ENCODE measurements at places on chromosomes 12 and 14.

DNA sequence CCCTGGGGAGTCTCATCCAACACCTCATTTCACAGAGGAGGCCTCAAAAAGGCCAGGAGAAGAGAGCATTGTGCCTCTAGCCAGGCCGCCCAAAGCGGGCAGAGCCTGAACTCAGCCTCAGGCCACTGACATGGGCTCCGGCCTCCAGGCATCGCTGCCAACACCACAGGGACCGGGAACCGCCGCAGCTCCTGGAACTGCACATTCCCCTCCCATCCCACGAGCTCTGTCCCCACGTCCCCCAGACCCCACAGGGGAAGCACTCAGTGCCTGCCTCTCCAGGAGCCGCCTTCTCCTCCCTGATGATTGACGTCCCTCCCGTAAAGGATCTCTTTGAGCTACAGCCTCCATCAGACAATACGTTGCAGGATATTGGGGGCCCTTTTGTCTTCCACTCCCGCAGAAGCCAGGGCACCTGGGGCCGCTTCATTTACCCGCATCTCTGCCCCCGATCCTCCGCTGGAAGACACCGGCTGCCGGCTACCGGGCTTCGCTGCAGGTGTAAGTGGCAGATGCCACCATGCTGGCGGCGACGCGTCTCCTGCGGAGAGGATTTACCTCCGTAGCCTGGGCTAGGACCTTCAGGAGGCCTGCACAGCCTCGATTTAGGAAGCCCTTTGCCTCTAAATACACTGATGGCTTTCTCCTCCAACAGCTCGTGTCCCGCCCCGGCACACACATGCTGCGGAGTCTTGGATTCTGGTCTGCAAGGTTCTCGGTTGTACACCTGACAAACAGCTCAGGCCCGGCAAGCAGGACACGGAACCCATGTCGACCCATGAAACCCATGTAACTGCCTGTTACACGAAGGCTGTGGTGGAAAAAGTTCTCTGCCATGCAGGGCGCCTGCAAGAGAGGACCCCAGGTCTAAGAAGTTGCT, 104.8 kb downstream of the RIMBP2 start:
- DNase-seq = no peak

- DNase-seq = no peak
These were observed 75.2 kb downstream of the MOK start for GRCh38 chr14:102229739-102230092.

- peak; percentile 20 for DNase-seq
These were observed 87.2 kb upstream of the FGD4 start for GRCh38 chr12:32312049-32312670.

DNA sequence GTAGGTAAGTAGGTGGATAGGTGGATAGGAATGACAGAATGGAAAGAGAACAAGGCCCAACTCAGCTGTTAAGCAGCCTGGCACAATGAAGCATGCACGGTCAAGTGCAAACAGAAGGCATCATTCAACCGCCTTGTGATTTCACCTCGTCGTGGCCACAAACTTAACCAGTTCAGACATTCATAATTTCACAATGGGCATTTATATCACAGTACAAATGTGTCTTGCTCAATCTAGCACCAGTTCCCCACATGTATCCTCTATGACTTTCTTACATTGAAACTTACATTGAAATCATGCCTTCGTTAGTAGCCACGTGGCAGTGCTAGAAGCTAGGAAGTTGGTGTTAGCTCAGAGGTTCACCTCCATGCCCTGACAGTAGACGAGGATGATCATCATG, 207.5 kb downstream of the ETV6 start:
- DNase-seq = no peak

GRCh38 chr14:96486705-96487104, 15.5 kb upstream of the PAPOLA start:
- no peak for DNase-seq

DNA sequence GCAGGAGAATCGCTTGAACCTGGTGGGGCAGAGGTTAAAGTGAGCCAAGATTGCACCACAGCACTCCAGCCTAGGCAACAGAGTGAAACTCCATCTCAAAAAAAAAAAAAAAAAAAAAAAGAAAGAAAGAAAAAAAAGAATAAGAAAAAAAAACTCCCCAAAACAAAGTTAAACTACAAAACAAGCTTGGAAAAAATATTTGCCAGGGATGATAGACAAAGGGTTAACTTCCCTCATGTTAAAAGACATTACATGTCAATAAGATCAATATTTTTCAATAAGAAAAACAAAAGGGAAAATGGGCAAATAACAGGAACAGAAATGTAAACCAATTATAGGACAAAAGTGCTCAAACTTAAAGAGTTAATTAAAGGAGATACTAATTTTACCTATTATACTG, 26.4 kb upstream of the HIGD1C start:
- no peak for DNase-seq

DNA sequence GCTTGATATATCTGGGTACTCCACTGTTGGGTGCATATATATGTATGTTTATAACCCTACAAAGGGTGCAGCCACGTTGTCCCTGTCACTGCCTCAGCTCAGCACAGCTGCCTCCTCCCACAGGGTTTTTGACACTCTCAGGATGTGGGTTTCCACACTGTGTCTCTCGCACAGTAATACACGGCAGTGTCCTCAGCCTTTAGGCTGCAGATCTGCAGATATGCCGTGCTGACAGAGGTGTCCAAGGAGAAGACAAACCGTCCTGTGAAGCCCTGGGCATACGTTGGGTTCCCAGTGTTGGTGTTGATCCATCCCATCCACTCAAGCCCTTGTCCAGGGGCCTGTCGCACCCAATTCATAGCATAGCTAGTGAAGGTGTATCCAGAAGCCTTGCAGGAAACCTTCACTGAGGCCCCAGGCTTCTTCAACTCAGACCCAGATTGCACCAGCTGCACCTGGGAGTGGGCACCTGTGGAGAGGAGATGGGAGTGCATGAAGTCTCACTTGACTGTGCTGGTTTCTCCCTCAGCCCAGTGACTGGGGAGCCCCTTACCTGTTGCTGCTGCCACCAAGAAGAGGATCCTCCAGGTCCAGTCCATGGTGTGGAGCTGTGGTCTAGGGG, 498.7 kb downstream of the TMEM121 start:
- DNase-seq = no peak

GRCh38 chr14:72518809-72519377, 375.0 kb downstream of the DPF3 start:
- no peak for DNase-seq

DNA sequence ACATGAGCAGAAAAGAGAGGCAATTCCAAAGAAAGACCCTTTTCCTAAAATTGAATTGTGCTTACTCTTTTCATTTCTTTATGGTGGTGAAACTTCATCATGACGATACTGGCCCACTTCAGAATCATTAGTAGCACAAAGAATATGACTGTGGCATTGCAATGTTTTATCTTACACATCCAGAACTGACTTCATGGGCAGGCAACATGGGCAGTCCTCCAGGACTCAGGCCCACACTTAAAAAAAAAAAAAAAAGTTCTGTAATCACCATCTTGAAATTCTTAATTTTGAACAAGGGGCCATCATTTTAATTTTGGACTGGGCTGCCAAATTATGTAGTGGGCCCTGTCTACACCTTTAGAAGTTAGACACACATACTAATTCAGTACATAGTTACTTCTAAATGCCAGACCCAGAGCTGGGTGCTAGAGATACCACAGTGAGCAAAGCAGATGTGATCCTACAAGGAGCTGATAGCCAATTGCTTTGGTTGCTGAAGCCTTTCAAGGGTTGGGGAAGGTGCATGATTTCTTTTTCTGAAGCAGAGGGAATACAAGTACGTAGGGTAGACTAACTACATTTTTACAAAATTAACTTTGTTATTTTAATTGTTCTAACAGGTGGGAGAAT, 35.2 kb downstream of the HELB start:
- DNase-seq = no peak

Data from SW 1271 (cell line).